8988T (cell line): ENCODE measurements at places on chromosomes 2 and 18.

DNA sequence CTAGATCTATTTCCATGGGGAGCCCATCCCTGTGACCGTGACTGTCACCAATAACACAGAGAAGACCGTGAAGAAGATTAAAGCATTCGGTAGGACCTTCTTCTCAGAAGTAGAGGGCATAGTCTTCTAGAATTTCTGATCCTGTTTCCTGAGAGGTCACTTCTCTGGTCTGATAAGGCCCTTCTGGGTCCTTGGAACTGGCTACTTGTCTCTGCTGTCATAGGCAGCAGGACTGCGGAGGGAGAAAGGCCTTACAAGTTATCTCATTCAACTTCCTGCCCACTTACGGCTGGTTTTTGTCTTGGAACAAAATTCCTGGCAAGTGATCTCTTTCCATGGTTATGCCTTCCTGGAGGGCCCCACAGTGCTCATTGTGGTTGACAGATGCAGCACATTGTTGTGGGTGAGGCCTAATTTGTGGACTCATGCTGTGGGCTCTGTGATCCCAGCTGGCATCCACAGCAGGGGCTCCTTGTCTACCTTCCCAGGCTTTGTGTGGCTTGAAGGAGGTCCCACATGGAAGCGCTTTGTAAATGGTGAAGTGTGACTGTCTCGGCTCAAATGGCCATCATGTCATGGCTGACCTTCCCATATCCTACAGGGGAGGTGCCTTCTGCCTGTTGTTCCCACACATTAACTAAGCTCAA is 22.0 kb downstream of the SAG start:
- DNase-seq = no peak

DNA sequence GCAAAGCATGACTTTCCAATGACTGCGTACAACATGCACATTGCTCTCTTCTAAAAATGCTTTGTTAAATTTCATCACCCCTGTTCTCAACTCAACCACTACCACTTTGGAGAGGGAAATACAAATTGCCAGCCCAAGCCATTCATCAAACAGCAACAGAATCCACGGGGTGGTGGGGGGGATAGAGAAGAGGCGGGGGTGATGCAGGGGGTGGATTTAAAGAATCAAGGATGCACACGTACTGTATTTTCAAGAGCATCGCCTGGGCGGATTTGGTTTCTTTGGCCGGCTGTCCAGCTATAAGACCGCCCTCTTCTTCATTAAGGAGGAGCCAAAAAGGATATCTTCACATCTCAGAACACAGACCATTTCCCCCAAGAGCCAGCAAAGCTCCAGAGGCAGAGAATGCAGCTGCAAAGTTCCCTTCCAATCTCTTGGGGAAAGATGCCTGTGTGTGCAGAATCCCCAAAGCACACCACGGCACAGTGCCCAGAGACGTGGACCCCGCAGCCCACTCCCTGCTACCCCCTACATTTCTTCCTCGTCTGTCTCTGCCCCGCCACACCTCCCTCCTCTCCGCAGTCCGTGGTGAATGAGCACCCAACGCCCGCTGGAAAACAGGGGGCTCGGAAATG is 977 bp downstream of the SLC8A1 start:
- DNase-seq = no peak

DNA sequence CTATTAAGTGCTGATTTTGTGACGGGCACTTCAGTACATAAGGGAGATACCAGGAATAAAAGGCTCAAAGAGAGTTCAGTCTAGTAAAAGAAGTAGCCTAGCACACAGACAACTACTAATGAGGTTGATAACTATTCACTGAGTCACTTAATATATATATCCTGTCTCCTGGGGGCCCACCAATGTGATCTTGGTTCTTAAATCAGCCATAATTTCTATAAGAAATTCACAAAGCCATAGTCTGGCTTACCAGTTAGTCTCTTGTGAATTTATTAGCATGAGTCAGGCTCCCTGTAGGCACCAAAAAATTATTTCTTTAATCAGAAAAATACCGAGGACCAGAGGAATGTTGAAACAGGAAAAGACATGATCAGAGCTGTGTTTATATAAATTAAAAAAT is 10.4 kb downstream of the KCNE4 start:
- DNase-seq = no peak

DNA sequence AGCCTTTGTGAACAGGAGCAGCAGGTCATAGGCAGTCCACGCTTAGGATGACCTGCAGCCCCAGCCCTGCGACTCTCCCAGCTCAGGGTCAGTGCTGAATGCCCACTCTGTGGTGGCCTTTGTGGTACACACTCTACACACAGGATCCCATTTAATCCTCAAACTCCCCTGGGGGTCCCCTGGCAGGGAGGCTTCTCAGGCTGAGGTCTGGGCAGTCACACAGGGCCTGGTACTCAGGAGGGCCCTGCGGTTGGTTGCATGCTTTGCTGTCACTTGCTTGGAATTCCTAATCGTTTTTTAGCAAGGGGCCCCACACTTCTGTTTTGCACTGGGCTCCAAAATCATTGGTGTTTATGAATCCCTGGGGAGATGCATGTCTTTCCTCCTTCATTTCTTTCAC is 113.0 kb downstream of the EML6 start:
- DNase-seq = no peak

DNA sequence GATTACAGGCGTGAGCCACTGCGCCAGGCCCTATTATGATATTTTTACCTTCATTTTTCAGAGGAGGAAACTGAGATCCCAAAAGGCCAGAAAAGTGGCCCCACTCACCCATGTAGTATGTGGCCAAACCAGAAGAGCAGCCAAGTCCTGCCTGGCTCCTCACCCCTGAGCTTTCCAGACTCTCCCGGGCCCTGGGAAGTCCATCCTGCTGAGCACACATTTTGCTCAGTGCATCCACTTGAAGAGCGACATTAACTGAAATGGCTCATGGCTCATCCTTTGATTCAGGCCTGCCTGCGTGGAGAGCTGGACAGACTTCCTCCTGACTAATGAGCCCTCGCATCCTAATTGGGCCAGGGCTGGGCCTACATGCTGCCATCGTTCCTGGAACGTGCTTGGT is 9.5 kb upstream of the NGEF start:
- DNase-seq = no peak

DNA sequence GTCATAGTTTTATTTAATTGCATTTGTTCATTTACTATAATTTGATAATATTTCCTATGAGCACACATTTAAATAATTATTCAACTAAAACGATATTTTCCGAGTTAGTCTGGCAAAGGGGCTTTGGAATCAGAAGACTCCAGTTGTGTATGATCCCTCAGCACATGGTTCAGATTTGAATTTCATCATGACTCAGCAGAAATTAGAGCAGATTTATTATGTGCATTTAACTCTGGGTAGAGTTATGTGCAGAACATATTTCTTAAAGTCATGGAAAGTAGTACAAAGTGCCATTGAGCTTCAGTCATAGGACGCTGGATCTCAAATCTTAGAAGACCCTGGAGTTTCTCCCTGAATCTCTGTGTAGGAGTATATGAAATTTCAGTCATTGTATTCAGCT is 106.7 kb downstream of the ADCYAP1 start:
- no peak for DNase-seq

- no peak for DNase-seq
Measured at GRCh38 chr18:58314284-58314683, 270.3 kb downstream of the NEDD4L start.

- no peak for DNase-seq
Measured at GRCh38 chr18:59357928-59358327, 1.1 kb downstream of the LMAN1 start.

DNA sequence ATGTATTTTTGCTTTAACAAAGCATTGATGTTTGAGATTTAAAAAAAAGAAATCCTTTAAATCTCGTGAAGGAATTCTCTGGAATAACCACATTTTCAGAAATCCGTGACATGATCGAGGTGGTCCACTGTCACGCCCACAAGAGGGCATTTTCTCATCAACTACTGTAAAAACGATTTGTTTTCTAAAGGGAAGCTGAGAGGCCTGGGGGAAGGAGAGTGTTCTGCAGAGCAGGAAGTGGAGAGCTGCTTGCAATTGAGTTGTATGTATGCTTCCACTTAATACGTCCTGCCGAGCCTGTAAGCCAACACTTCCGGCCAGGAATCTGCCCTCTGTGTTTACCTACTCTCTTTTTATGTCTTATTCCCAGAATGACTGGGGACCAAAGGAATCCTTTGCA is 19.4 kb downstream of the KLHL29 start:
- DNase-seq = no peak

GRCh38 chr2:48251437-48252148 is 278.4 kb upstream of the STON1 start:
- DNase-seq = no peak

DNA sequence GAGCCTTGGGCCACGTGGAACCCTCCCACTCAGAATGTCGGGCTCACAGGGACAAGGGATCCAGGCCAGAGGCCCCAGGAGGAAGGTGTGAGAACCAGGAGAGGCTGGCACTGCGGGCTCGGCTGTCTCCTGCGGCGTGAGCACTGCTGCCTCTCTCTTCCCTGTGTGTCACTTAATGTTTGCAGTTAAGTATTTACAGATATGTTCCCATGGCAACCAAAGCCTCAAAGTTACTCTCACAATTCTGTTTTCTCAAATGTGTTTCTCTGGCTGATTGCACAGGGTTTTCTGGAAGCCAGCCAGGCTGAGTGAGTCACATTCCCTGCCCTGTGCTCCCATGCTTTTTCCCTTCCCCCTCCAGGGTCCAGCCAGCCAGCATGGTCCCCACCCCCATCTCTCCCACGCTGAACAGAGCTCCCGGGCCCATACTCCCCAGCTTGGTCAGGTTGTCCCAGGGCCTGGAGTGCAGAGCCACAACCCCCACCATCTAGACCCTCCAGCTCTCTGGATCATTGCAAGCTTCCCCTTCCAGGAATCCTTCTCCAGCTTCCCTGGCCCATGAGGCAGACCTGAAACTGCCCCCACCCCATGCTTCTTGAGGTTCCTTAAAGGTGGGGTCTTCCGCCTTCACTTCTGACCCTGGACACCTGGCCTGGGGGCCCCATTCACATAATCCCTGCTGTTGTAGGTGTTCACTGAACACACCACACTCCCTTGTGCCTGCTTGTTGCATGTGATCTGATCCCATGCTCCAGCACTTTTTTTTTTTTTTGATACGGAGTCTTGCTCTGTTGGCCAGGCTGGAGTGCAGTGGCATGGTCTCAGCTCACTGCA is 265.9 kb downstream of the CELF4 start:
- no peak for DNase-seq

GRCh38 chr18:79507546-79508480 is 112.1 kb downstream of the NFATC1 start:
- DNase-seq = no peak

DNA sequence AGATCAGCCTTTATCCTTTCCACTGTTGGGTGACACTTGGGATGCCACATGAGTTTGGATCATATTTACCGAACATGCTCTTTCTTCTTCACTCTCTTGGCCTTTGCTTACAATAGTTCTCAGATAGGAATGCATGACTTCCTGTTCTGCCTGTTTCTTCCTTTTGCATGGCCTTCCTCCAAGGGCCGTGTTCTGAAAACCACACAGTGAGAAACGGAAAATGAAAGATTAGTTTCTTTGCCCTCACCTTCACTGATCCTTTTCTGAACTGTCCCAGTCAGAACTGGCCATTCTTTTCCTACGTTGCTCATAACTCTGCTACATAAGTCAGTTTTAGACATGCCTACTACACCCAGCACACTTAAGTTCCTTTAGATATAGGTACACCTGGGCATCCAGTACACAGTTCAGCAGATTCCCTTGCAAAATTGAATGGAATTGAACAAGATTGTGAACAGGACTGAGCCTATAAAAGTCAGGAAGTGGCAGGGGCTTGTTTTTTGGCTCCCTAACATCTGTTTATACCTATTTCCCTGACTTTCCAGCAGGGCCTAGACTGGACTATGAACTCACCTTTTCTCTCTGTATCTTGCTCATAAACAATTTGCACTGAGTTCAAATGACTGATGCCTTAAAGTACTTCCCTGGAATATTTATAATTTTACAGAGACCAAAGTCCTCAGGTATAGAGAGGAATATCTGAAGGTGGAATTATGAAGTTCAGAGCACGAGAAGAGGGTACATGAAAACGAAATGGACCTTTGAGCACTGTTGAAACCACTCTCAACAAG is 186.4 kb upstream of the ST6GAL2 start:
- DNase-seq = no peak

GRCh38 chr2:130393318-130393910 is 37.6 kb downstream of the PTPN18 start:
- no peak for DNase-seq

- DNase-seq = no peak
Measured at GRCh38 chr2:118539290-118539689, 308.2 kb downstream of the EN1 start.

- DNase-seq = no peak
Measured at GRCh38 chr2:156601855-156602551, 165.8 kb downstream of the GPD2 start.

- no peak for DNase-seq
Measured at GRCh38 chr2:65214361-65214760, 13.3 kb upstream of the ACTR2 start.

- DNase-seq = no peak
Measured at GRCh38 chr18:22102953-22103646, 66.3 kb upstream of the GATA6 start.

DNA sequence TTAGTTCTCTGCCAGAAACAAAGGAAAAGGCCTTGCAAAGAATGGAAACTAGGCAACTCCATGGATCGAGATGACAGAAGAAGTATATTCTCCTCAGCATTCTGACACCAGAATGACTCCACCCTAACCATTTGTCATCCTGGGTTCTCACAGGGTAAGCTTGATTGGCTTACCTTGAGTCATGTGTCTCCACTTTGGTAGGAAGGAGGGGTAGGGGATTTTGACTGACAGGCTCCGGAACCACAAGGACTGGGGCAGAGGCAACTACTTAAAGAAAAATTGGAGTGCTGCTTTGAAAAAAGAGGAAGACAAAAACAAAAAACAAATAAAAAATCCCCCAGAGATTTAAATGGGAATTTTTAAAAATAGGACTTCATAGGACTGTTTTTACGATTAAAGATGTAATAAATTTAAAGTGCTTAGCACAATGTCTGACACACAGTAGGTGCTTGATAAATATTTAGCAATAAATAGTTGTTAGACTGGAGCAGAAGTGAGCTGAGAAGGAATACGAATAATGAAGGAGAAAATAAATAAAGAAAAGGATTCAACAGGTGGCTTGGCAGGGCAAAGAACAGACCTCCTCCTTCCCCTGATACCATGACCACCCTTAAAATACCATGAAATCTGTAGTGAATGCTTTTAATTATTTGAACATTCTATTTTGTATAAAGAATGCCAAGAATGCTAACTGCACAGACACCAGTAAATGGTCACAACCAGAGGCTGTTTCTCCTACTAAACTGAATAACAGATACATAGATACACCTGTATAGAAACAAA is 230.2 kb downstream of the CDCA7 start:
- DNase-seq = no peak

- DNase-seq = no peak
Measured at GRCh38 chr2:197239434-197239833, 71.1 kb downstream of the ANKRD44 start.

- DNase-seq = no peak
Measured at GRCh38 chr2:126890551-126891450, 7.9 kb upstream of the TEX51 start.

DNA sequence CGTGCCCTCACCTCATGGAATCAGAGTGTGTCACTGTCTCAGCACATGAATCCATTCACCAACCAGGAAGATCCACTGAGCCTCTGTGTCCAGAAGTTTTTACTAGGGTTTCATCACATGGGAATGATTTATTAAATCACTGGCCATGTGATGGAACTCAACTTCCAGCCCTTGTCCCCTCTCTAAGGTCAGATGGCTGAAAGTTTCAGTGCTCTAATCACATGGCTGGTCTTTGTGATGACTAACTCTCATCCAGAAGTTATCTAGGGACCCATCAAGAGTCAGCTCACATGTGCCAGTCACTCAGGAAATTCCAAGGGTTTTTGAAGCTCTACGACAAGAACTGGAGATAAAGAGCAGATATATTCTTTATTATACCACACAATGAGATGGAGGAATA is 140.5 kb upstream of the GYPC start:
- DNase-seq = no peak
